Erythroblast (primary cell): ENCODE measurements at places on chromosomes 12 and 14.

GRCh38 chr12:51900323-51900889 is 6.9 kb upstream of the ACVRL1 start:
- no peak for DNase-seq

- no peak for DNase-seq
Observed at GRCh38 chr12:131096681-131097181, 143.0 kb downstream of the ADGRD1 start.

GRCh38 chr14:51954031-51954430 is 35.3 kb upstream of the RTRAF start:
- DNase-seq, result no peak

DNA sequence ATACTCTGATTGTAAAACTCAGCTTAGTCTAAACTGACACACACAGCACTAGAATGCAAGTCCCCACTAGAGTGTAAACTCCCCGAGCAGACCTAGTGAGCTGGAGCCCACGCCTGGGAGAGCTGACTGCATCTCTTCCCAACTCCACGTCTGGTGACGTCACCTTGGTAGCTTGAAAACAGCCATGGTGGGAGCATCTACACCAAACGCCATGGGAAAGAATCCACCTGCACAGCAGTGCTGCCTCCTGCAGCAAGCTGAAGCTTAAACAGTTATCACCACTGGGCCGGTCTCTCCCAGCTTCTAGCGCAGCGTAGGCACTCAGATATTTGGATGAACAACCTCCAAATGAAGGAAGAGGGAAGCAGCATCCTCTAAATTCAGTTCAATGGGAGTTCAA is 4.3 kb upstream of the PAPLN start:
- DNase-seq, result no peak

DNA sequence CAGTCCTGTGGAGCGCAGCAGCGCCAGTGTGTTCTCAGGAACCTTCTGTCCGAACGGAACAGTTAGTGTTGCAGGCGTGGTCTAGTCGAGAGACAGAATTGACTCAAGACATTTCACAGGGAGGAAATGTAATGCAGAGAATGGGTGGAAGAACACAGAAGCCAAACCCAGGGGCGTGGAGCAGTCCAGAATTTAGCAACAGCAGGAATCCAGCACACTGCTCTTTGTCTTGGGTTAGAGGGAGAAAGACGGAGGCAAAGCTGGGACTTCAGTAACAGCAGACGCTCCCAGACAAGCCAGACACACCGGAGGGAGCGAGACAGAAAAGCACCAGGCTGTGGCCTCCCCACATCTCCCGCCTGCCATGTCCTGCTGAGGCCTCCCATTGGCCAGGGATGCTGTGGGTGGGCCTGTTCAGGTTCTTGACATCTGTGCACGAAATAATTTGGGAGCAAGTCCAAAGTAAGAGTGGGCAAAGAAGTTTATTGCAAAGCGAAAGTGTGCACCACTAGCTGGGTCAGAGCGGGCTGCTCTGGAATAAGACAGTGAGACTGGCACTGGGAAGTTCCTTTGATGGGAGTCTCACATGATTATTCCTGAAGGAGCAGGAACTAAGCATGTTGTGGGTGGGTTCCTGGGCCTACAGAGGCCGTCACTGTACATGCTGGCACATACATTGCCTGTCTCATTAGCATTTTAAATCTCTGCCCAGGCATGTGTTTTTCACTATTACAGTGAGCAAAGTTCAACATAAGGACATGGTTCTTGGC is 339.3 kb upstream of the SFSWAP start:
- no peak for DNase-seq

GRCh38 chr12:3173008-3173553 is 95.9 kb downstream of the TSPAN9 start:
- DNase-seq, result no peak

GRCh38 chr12:19894050-19894449 is 454.8 kb downstream of the AEBP2 start:
- no peak for DNase-seq

DNA sequence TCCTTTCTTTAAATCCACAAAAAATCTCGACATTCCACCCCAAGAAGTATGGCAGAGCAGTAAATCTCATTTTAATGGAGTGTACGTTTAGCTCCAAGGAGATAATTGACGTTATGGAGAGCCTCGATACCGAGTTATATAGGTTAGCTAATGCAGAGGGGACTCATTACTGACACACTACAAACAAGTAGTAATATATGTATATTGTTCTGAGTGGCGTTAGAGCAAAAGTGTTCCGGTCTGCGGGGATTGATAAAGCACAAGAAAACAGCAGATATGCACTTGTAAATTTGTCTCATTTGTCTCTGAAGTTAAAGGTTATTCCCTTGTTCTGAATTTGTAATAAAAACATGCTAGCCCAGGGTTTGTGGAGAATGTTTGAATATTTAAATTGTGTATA is 84.1 kb downstream of the BCL11B start:
- no peak for DNase-seq

GRCh38 chr12:32493282-32493681 is 93.9 kb downstream of the FGD4 start:
- DNase-seq, result no peak

DNA sequence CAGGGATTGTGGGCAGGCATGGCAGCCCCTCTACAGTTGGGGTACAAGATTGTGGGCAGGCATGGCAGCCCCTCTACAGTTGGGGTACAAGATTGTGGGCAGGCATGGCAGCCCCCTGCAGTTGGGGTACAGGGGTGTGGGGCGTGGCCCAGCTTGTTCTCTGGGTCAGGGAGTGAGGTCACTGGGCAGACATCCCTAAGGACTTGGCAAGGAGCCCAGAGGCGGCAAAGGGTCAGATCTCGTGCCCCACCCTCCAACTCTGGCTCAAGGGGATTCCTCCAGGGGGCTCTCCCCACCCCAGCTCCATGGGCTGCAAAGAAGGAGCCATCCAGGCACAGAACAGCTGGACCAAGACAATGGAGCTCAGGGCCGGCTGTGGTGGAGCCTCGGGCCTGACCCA is 25.8 kb upstream of the NUDT14 start:
- DNase-seq, result no peak

DNA sequence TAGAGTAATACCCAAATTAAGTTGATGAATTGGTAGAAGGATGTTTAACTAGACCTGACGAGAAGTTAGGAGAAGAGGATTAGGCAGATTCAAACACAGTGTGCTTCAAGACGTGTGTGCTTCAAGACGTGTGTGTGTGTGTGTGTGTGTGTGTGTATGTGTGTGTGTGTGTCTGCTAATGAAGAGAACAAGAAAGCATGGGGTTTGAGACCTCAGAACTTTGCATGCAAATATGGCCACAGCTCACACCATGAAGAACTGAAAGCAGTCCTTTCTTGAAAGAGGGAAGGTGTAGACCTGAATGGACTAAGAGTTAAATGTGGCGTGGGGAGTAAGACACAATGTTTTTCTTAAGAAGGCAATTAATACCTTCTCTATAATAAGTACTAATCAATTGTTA is 32.5 kb upstream of the SSPN start:
- DNase-seq, result no peak

DNA sequence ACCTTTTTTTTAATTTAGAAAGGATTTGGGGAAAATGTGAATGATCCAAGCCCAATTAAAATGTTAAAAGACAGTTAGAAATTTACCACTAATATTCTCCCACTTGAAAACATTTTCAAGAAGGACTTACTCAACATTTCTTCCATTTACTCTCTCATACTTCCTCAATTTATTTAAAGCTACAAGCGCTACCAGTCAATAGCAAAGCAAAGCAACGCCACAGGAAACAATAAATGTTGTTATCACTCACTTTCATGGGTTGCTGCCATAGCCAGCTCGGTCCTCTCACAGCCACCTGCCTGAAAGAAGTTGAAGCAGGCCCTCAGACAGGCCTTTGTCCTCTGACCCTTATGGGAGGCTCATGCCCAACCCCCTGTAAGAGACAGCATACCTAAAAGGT is 6.0 kb upstream of the SOS2 start:
- no peak for DNase-seq

GRCh38 chr12:98698603-98699463 is 53.7 kb downstream of the APAF1 start:
- peak; percentile 51 for DNase-seq

- DNase-seq, result no peak
Observed at GRCh38 chr14:56632195-56632594, 52.6 kb downstream of the TMEM260 start.

DNA sequence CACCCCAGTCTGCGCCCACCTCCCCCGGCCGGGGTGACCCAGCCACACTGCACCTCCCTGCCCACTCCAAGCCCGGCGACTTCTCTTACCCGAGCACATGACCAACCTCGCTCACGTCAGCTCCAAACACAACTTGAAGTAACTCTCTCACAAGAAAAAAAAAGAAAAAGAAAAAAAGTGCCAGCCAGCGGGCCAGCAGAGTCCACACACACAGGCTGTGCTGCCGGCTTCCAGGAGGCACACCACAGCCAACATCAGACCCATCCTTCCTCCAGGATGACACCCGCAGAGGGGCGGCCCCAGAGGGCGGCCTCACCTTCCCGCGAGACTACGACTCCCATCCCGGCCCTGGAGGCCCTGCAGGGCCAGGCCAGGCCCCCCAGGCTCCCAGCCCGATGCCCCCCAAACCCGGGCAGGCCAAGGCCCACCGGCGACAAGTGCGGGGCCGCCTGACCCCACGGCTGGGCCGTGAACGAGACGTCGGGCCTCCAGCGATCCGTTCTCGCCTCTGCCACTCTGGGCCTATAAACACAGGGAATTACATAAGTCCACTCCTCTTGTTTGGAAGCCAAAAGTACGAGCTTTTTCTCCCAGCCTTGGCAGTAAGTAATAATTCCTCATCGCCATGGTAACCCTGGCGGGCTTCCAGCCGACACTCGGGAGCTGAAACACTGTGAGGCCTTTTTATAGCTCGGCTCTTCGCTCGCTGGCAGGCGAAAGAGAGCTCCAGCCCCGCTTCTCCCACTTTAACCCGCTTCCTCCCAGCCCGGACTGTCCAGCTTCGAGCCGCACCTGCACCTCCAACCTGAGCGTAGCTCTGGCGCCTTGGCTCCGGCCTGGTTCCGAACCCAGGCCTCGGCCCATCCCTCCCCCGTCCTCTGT is 49.1 kb downstream of the NCOR2 start:
- peak; percentile 30 for DNase-seq

- DNase-seq, result no peak
Observed at GRCh38 chr12:2047752-2048151, 5.0 kb upstream of the CACNA1C start.

DNA sequence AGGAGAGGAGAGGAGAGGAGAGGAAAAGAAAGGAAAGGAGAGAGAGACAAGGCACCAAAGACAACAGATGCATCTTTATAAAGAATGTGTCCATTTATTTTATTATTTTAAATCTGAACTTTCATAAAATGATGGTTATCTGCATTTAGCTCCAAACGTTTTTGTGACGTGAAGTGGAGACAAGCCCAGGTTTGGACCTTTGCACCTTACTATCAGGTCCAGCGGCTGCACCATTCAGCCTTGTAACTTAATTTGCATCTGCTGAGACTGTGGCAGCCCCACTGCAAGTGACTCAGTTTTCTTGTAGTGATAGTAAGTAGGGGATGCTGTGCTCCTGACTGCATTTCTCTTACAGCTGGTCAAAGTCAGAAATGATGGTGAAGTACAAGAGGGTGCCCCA is 130.7 kb downstream of the NTF3 start:
- DNase-seq, result no peak

DNA sequence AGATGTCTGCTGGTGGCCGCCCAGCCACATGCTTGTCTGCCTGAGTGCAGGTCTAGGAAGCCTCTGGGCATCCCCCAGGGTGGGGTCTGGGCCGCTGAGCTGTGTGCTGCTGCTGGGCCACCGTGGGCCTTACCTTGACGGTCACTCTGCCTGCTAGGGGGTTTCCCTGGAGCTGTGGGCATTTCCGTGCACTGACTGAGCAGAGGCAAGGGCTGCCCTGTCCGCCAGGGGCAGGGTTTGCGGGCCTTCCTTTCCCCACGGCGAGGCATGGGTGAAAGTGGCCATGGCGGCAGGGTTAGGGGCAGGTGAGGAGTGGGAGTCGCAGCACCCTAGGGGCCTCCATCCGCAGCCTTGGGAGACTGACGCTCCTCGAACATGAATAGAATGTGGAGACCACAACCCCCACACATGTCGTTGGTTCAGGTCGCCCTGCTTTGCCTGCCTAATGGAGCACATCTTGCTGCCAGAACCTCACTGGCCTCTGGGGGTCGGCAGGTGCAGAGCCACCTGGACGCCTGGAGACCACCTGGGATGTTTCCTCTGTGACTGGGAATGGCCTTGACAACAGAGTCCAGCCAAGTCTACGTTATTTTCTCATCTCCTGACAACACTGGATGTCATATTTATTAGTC is 2.5 kb downstream of the ZBTB42 start:
- DNase-seq, result no peak

- no peak for DNase-seq
Observed at GRCh38 chr14:21042918-21043317, 756 bp downstream of the RNASE7 start.
